ENCODE measurements at places on chromosomes 1 and 21.

DNA sequence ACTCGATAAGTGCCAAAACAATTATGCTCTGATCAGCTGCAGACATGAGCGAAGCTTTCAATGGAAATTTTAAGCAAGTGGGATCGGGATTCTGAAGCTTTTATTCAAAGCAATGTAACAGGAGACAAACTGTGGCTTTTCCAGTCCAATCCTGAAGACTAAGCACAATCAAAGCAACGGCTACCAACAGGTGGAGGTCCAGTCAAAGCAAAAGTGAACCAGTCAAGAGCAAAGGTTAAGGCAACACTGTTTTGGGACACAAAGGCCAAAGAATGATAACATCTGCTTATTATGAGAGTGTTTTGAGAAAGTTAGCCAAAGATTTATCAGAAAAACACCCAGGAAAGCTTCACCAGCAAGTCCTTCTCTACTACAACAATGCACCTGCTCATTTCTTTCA, 170.1 kb downstream of the SEC16B start:
- no peak for DNase-seq

GRCh38 chr21:26572702-26573381, at the start of gene CYYR1:
TSS of gene CYYR1 (minus strand) at chr21:26573286. CDS start at chr21:26572940, 346 bp downstream.
- DNase-seq, result no peak

DNA sequence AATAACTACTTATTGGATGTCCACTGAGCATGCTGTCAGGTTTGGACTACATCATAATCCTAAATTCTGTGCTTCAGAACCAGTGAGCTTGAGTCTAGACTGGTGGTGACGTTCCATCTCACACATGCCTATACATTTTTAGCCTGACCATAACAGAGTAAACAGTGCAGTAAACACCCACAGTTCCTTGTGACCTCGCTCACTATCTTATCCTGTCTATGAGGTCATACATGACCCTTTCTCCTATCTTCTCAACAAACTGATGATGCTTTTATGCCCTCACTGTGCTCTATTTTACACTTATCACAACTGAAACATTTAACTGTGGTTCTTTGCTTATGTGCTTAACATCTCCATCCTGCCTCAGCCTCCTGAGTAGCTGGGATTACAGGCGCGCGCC, 91.2 kb downstream of the ENAH start:
- no peak for DNase-seq

GRCh38 chr1:22236166-22236565, 93.3 kb upstream of the WNT4 start:
- no peak for DNase-seq

DNA sequence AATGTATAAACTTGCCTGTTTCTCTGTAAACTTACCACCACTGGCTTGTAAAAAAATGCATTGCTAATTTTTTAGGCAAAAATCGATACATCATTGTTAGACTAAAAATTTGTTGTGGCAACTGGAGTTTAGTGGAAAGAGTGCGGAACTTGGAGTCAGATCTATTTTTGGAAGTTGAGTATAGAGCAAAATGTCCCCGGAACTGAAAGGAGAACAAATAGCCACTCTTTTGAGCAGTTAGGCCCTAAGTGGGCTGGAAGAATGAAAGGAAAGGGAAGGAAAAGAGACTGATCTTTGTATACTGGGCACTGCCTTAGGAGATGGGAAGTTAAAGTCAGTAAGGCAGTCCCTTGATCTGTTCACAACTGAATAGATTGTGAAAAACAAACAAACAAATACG, 30.2 kb downstream of the OPTC start:
- DNase-seq, result no peak

GRCh38 chr1:94832446-94832845, 12.3 kb downstream of the SLC44A3 start:
- DNase-seq, result no peak

GRCh38 chr1:168917796-168918195, 188.7 kb upstream of the ATP1B1 start:
- DNase-seq, result no peak

GRCh38 chr1:14616632-14617396, 18.3 kb downstream of the KAZN start:
- DNase-seq, result no peak
